Glutamatergic neuron (in vitro differentiated cells): ENCODE measurements at places on chromosomes 12 and 14.
A peak's percentile ranks its signal among the peaks of the same experiment; 100 is the strongest.

GRCh38 chr12:57430112-57430930 lies 522 bp downstream of the R3HDM2 start:
- DNase-seq = peak; percentile 66

DNA sequence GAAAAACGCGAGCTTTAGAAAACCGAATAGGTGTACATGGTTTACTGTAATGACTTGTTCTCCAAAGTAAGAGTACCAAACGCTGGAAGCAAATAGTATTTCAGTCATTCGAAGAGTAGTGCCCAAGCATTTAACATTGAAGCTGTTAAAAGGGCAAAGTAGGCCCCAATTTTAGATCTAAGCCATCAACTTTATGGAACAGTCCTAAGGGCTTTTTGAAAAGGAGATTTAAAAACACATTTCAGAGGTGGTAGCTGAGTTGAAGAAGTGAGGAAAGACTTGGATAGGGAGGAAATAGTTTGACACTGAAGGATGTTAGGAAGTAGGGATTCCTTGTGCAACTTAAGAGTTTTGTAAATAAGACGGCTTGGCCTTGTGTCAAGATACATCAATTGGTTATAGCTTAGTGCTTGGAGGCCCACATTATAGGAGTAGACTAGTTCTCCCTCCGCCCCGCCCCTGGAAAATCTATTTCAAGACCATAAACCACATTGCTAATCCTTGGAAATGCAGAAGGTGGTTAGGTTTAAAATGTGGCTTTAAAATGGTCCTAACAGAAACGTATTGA lies 783 bp upstream of the TUBA1B start:
- no peak for DNase-seq

GRCh38 chr12:68638171-68638570 lies 27.5 kb downstream of the RAP1B start:
- no peak for DNase-seq

DNA sequence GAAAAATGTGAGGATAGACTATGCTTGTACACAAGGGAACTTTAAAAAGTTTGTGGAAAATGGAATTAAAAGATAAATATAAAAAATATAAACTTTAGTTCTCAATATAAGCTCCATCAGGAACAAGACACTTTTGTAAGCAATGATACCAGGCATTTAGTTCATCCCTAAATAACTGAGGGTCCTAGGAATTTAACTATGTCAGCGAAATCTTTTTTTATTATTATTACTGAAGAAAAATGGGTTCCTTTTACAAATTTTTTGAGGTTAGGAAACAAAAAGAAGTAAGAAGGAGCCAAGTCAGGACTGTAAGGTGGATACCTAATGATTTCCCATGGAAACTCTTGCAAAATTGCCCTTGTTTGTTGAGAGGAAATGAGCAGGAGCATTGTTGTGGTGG lies 102.8 kb downstream of the TRMT5 start:
- DNase-seq = no peak

- no peak for DNase-seq
These were observed 339.9 kb upstream of the RGS6 start for GRCh38 chr14:71592361-71592760.

GRCh38 chr14:101878822-101879528 lies 85.4 kb upstream of the DYNC1H1 start:
- DNase-seq = no peak

DNA sequence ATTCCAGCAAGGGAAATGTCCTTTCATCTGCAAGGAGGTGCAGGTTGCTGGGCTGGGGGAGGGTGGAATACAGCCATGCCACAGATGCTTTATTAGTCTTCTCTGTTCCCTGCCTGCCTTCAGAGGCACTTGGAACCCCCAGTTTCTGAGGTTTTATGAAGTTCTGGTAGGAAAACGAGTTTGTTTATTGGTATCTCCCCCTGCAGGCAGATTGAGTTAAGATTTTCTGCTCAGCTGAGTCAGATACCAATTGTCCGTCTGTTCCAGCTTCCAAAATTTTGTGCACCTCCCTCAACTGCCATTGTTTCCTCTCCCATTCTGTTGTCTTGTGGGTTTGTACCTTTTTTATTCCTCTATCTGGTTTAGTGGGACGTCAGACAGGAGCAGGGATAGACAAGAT lies 155.6 kb downstream of the ETV6 start:
- no peak for DNase-seq

DNA sequence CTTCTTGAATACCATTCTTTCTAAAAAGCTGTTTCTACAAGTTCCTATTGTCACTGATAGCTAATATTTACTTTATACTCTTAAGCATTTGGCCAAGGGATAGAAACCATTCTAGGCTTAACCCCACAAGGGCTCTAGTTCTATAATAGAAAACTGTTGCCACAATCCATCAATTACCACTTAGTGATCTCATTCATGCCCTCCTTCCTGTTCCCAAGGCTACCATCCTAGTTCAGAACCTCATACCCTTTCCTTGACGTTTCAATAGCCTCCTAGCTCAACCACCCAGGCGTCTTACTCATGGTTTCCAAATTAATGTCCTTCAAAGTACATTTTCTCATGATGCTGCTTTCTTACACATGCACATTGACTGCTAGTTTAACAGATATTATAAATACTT lies 493.5 kb downstream of the NAV3 start:
- no peak for DNase-seq

DNA sequence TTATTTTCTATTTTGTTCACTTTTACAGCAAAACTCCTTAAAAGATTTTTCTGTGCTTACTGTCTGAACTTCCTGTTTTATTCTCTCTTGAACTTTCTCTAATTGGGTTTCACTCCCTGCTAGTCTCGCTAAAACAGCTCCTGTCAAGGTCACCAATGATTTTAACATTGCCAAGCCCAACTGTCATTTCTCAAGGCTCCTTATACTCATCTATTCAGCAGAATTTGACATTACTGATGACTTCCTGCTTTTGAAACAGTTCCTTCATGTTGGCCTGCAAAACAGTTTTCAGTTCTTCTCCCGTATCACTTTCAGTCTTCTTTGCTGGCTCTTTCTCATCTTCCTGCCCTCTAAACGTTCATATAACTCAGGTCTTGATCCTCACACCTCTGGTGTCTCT lies 268.5 kb upstream of the USP15 start:
- no peak for DNase-seq

- no peak for DNase-seq
These were observed 68.1 kb upstream of the HECTD1 start for GRCh38 chr14:31275731-31276130.

GRCh38 chr12:71283883-71284282 lies 126.1 kb upstream of the TSPAN8 start:
- DNase-seq = no peak

DNA sequence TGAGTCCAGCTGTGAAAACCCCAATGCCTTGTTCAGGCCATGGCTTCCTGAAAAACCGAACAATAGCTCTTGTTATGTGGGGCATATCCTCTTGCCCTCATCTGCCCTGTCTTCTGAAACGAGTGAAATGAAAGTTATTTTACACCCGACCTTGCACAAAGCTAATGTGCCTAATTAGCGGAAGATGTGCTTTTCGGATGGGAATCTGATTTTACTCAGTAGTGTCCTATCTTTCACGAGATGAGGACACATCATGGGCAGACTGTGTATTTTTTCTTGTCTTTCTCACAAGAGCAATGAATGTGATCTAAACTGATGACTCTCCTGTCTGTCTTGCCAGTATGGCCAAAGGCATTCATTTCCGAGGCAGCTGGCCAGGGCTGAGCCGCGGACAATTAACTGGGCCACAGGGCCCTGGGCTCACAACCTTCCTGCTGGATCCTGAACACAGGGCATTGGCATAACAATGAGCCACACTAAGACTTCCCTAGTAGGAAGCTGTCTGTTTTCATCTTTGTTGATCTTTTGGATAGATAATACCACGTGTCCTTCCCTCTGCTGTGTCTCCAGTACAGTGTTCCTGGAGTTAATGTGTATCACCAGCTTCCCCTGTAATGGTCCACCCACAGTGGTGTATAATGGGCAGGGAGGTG lies 86.0 kb upstream of the HIF1A start:
- DNase-seq = peak; percentile 39

DNA sequence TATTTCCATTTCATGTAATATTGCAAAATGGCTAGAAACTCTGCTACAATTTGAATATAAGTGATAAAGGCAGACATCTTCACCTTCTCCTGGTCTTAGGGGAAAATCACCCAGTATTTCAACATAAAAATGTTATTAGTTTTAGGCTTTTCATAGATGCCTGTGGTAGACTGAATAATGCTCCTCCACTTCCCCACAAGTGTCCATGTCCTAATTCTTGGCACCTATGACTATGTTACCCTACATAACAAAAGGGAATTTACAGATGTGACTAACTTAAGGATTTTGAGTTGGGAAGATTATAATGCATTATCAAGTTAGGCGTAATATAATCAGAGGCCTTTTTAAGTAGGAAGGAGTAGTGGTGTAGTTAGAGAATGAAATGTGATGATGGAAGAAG lies 196.4 kb downstream of the TMTC3 start:
- no peak for DNase-seq

GRCh38 chr12:31362759-31363415 lies 36.9 kb upstream of the SINHCAF start:
- DNase-seq = no peak

DNA sequence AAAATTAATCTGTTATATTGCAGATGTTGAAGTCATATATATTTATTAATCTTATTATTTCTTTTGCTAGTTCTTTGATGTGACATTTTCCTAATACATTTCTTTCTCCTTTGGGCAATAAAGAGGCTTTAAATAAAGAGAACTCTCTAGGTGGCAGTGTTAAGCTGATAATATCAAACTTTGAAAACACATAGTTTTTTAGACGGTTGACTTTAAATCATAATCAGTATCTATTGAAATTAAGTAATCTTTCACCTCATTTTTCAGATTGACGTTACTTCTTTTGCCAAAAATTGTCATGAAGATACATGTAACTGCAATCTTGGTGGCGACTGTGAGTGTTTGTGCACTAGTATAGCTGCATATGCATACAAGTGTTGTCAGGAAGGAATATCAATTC lies 130.8 kb upstream of the PTPRQ start:
- DNase-seq = no peak

DNA sequence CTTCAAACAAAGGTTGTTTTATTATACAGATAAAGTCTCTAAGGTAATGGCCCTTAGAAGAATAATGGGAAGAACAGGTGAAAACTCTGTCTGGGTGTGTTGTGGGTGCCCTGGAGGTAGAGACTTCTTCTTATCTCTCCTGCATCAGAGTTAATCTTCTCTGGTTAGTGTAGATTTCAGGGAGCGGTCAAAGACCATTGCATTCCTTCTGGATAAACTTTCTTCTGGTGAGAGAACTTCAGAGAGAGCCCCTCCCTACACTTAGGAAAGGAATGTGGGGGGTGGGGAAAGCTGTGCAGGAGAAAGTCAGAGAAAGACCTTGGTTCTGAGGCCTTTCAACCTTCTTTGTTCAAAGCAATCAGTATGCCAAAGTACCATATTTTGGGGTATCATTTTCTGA lies 658.5 kb downstream of the DIO2 start:
- no peak for DNase-seq

DNA sequence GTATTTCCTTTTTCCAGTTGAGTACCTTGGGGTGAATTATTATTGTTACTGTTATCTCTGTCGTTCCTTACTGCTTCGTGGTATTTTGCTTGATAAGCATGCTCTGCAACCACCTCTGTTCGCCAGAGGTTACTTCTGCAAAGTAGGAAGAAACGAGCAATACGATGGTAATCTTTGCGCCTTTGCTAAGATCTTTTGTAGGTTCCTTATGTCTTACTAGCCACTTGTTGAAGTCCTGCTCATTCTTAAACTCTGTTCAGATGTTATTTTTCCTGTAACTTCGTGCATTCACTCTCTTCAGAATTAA lies 729 bp upstream of the M6PR start:
- no peak for DNase-seq

GRCh38 chr14:57999979-58000378 lies 134.1 kb upstream of the SLC35F4 start:
- no peak for DNase-seq

DNA sequence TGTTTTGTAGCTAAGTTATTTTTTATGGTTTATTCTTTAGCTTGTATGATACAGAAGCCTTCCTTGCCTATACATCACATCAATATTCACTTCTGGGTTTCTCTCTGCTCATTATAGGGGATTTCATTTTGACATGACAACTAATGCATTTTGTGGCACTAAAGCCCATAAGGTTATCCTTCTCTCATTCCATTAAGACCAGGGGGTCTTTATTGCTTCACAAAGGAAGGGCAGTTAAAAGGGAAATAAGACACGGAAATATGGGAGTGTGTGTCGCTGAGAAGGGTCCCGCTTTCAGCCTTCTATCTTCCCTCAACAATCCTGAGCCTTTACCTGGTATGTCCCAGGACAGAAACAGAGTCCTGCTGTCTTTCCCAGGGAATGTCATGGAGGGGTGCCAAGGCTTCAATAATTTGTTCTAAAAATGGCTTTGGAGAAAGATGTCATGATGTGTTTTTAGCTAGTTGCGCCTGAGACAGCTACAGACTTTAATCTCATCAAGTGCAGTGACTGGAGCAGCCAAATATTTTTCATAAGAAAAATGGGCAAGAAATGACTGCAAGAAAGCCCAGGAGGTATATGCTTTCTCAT lies 1145.4 kb upstream of the TMEM132C start:
- no peak for DNase-seq

DNA sequence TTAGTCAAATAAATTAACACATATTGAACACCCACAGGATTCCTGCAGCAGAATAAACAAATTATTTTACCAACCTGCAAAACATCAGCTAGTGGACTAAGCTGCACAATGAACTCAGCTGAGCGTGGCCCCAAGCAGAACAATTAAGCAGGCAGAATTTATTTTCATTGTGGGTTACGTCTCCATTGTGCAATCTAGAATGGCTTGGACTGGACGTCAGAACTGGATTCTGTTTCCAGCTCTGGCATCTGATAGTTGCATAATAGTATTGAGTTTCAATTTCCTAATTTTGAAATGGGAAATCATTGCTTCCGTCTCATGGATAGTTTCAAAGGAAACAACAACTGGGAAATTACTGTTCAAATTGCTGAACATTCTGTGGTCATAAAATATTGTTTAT lies 35.5 kb upstream of the RERG start:
- no peak for DNase-seq

DNA sequence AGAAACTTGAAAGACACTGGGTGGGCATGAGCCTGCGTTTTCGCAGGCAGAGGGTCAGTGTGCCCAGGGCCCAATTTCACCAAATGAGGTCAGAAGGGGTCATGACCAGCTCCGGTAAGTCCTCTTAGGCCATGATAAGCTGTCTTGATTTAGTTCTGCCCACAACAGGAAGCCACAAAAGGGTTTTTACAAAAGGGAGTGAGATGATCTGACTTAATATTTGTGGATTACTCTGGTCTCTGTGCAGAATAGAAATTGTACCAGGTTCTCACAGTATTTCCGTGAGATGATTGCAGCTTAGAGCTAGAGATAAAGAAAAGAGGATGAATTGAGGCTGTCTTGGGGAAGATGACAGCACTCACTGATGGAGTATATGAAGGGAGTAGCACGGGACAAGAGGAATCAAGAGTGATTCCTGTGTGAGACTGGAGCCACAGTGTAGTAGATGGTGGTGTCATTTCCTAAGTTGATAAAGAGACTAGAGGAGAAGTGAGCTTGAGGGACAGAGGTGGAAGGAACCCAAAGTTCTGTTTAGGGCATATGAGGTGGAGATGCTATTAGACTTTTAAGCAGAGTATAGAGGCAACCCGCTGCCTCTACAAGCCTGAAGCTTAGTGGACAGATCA lies 288.3 kb upstream of the AMIGO2 start:
- no peak for DNase-seq

GRCh38 chr12:32309811-32310736 lies 89.3 kb upstream of the FGD4 start:
- no peak for DNase-seq
